GM04503 (cell line): ENCODE measurements at places on chromosomes 2 and 18.
A peak's percentile ranks its signal among the peaks of the same experiment; 100 is the strongest.

DNA sequence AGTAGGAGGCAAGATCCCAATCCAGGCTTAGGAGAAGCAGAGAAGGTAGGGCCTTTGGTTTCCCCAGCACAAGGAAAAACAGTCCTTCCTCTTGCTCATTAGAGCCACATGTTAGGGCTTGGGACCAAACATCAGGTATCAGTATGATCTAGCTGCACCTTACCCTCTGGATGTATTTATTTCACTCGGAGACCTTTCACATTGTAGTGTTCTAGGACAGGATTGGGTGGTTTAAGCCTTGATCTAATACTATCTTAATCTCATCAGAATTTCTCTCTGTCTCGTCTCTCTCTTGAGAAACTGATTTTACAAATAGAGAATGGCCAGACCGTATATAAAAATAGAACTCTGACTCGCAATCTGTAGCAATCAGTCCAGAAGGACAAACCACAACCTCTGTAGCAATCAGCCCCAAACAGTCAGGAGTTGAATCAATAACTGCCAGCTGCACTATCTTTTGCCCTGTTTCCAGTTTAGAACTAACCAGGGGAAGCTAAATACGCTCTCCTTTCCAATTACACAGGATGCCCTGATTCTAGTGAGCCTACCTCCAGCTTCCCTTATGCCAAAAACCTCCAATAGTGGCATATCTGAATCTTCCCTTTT, 207.1 kb downstream of the TDRD15 start:
- DNase-seq, result no peak

- DNase-seq, result no peak
These were observed 148.4 kb downstream of the FAM124B start for GRCh38 chr2:224253464-224253863.

- no peak for DNase-seq
These were observed 14.9 kb upstream of the LYPD6 start for GRCh38 chr2:149315461-149315860.

DNA sequence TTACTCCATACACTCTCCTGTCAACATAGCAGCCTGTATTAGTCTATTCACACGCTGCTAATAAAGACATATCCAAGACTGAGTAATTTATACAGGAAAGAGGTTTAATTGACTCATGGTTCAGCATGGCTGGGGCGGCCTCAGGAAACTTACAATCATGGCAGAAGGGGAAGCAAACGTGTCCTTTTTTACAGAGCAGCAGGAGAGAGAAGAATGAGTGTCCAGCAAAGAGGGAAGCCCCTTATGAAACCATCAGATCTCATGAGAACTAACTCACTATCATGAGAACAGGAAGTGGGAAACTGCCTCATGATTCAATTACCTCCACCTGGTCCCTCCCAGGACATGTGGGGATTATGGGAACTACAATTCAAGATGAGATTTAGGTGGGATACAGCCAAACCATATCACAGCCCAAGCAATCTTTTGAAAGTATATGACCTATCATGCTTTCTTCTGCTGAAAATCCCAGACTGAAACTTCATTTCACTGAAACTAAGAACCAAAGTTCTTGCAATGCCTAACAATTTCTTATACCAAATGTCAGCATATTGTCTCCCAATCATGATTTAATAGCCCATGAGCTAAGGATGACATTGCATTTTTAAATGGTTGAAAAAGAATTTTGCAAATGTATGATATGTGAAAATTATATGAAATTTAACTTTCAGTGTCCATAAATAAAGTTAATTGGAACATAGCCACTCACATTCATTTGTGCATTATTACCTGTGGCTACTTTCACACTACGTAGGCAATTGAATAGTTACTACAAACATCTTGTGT, 686.8 kb upstream of the ZEB2 start:
- no peak for DNase-seq

GRCh38 chr2:101125374-101125773, 25.8 kb downstream of the TBC1D8 start:
- no peak for DNase-seq

DNA sequence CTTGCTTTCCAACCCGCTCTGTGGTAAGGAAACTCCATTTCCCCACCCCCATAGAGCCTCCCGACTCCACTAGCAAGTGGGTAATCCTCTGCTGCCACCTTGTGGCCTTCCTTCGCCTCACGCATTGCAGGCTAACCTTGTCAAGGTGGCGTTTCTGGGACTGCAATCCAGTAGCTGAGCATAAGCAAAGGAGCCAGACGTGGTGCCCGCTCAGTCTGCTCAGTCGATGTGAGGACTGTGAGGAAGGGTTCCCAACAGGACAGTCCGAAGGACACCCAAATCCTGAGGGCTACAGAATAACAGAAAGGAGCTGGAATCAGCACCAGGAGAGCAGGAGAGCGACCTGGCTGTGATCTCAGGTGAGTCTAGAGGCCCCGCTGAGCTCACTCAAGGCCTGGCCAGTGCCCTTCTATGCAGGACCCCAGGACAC, 144.2 kb downstream of the SUCLG1 start:
- no peak for DNase-seq

- no peak for DNase-seq
These were observed 47.9 kb upstream of the KCNF1 start for GRCh38 chr2:10863837-10864236.

DNA sequence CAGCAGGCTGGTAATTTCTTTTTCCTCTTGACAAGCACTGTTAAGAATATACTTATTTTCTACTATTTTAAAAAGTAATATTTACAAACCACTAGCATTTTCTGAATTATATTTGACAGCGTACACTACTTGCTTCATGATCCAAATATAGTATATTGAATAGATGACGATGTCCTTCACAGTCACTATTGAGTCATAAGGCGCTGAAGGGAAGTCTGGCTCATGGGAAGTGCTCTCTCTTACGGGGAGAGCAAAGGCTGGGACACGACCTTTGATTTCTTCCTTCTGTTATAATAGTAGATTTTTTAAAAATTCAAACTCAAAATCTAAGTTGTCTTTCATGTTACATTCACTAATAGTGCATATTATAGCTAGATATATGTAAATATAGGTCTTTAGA, 357.1 kb downstream of the SOCS6 start:
- no peak for DNase-seq

GRCh38 chr2:26299471-26300101, 46.4 kb upstream of the SELENOI start:
- peak; percentile 28 for DNase-seq

DNA sequence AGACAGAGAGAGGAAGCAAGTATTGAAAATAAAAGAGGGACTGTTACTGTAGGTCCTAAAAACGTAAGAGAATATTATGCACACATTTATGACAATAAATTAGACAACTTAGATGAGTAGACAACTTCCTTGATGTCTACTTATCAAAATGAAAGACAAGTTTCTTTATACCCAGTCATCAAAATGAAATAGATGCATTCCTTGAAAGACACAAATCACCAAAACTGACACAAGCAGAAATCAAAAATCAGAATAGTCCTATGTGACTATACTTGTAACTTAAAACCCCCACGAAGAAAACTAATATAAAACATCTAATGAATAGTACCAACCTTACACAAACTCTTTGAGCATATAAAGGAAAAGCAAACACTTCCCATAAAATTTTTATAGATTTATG, 14.5 kb downstream of the RTN4 start:
- no peak for DNase-seq

- DNase-seq, result no peak
These were observed 107.3 kb downstream of the CPS1 start for GRCh38 chr2:210663631-210664089.

DNA sequence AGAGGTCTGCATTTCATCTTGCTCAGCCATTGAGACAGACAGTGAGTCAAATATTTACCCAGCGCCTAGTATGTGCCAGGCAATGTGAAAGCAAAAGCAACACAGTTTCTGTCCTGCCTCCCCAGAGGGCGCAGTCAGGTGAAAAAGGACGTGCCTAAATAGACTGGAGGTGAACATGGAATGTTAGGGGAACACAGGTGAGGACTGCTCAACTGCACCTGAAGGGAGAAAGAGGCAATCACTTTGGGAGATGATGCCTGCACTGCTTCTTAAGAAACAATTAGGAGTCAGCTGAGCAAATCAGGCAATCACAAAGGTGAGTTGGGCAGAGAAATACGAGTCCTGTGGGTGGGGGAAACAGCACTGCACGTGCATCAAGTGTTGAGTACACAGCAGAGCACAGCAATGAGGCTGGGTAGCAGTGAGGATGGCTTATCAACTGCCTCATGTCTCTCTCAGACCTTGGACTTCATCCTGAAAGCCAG, 218.3 kb upstream of the SMAD7 start:
- no peak for DNase-seq

- DNase-seq, result no peak
These were observed 23.2 kb downstream of the RRM2 start for GRCh38 chr2:10145519-10146357.

GRCh38 chr2:177398791-177399190, 6.2 kb downstream of the AGPS start:
- DNase-seq, result no peak

DNA sequence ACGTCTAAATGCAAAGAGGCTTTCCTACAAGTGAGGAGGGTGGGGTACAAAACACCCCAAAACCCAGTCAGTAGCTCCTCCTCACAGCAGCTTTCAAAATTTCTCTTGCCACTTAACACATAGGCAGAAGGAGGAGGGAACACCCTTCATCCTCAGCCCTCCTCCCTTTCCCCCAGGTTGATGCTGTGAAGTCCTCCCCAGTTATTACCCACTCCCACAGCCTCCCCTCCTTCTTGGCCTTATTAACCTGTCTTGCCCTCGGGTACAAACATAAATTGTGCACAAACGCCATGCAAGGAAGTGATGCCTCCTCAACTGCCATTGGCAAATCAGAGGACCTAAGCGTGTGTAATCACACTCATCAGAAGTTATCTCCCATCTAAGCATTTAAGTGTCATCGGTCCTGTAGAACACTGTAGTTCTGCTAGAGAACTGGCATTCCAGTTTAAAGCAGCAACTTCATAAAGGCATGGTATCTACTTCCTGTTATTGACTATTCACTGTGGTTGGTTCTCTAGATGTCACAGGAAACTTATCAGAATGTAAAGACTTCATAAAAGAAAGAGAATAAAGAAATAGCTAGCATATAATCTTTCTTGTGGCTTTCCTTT, at the start of gene DSC1:
TSS of gene DSC1 (minus strand) at position 32 of the 611 bp plus-strand sequence. CDS start 262 bp downstream, outside the sequence.
- no peak for DNase-seq

DNA sequence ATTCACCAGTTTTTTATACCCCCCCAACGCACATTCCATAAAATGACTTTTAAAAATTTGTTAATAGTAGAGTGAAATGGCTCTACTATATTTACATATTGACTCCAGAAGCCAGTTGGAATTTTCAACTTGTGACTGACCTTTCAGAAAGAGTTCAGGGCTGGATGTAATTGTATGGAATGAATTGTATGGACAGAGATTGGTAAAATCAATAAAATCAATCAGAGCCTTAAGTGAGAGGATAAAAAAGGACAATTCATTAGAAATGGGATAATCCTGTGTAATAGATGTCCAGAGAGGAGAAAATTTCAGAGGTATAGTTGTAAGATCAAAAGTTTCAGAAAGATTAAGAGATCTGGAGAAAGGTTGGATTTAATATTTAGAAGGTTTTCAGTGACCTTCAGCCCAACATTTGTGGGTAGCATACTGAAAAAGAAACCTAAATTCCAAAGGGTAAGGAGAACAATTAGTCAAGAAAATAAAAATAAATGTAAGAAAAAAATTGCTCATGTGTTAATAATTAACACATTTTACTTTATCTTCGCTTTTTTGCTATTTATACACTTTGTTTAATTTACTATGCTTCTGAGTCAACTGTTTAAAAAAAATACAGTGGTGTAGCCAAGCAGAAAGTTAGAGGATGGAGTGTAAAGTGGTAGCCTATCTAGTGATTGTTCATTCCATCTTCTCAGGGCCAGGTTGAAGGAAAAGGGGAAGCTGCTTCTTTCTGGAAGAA, 385.4 kb upstream of the TMEFF2 start:
- DNase-seq, result no peak

GRCh38 chr2:213740453-213740852, 456.2 kb downstream of the SPAG16 start:
- no peak for DNase-seq

- DNase-seq, result no peak
These were observed 1281.6 kb upstream of the TMEFF2 start for GRCh38 chr2:193476171-193476800.

DNA sequence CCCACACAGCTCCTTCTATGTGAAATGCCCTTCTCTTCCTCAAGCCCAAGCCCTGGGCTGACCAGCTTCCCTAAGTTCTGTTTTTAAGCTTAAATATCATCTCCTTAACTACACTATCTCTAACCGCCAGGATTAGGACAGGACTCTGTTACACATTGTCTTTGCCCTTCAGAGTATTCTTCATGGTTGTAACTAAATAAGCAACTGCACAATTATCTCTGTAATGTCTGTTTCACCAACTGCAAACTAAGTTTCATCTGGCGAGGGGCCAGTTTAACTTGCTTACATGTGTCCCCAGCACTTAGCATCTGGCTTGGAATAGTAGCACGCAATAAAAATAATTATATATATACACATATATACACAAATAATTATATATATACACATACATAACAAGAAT, 1.1 kb upstream of the ERMN start:
- no peak for DNase-seq

DNA sequence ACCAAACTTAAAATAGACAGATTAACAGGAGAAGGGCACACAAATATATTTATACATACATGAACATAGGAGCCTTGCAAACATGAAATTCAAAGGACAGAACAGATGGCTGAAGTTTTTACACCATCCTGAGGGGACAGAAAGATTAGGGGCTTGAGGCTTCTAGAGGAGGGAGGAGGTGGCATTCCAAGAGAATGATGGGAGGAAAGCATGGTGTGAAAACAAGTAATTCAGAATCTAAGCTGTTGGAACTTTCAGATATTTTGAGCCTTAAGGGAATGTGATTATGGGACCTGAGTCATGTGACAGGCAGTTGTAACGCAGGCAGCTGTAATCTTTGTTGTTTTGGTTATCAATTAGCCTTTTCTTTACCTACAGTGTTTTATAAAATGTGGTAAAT, 225.2 kb upstream of the SPOPL start:
- no peak for DNase-seq
